ENCODE measurements at places on chromosomes 6 and 20. TPM values are rescaled to one million over a fixed set of nuclear protein-coding genes. Genes with fewer than 3 reads are reported as not detected.

DNA sequence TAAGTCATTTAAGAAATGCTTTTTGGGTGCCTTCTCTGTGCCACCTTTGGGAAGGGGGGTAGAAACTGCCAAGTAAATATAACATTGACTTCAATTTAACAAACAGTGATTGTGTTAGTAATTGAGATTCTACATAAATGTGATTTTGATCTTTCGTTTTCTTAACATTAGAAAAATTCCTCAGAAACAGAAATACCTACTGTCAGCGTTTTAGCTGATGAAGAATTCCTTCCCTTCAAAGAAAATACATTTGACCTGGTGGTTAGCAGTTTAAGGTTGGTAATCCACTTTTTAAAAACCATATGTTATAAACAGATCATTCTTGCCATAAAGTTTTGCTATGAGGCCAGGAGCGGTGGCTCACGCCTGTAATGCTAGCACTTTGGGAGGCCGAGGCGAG, 9.8 kb downstream of the NDUFAF5 start:
- DNase-seq = no peak

The HCK gene
- total RNA-seq = 52.5 TPM

The RHAG gene
- total RNA-seq = not detected

The PHACTR2 gene
- total RNA-seq = 102 TPM

- DNase-seq = peak; percentile 51
Observed at GRCh38 chr6:36028877-36029324, 1.3 kb downstream of the MAPK14 start.

DNA sequence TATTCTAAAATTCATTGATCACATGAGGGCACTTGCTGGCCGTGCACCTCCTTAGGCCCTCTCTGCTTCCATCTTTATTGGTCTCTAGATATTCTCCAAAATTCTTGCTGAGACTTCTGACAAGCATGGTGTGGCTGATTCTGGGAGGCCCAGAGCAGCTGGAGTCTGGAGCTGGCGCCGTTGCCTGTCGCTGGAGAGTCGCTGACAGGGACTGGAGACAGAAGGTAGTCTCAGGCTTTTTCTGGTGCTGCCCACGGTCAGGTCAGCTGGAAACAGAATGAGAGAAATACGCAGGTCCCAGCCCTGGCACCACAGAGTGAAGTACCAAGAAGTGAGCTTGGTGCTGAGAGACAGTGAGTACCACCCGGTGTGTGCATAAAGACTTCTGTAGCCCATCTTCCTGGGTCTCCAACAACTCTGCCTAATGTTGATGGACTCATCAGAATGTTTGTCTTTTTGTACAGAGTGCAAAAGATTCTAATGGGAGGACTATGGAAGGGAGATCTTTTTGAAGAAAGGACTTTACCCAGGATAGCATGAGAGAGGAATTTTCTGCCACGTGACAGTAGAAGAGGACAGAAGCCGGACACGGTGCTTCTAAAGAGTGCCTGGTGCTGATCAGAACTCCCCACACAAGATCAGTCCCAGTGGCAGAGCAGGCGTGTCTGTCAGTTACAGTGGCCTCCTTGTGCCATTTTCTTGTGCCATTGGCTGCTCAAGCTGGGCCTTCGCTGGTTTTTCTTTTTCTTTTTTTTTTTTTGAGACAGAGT, 1.8 kb upstream of the ALDH8A1 start:
- no peak for DNase-seq

GRCh38 chr6:80434691-80435350, 328.4 kb downstream of the BCKDHB start:
- no peak for DNase-seq

GRCh38 chr20:13336308-13337089, 115.4 kb downstream of the ISM1 start:
- no peak for DNase-seq

DNA sequence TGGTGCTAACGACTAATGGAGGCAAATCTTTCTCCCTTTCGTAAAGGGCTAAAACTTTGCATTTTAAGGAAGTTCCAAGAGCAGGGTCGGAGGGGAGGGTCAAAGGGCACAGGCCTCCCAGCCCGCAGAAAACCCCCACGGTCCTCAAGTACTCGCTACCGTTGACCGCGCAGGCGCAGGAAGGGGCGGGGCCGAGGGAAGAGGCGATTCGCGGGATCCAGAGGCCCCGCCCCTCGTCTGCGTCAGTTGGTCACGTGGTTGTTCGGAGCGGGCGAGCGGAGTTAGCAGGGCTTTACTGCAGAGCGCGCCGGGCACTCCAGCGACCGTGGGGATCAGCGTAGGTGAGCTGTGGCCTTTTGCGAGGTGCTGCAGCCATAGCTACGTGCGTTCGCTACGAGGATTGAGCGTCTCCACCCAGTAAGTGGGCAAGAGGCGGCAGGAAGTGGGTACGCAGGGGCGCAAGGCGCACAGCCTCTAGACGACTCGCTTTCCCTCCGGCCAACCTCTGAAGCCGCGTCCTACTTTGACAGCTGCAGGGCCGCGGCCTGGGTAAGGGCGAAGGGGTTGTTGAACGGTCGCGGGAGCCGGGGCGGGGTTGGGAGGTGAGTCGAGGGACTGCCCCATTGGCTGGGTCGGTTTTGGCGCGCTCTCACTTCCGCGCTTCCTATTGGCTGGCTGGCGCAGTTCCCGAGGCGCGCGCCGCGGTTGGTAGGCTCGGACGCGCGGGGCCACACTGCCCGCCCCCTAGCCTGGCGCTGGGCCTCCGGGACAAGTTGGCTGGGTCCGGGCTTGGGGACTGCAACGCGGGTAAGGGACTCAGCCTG, at the start of gene GMNN:
GMNN (plus strand) TSS at position 242 of the 824 bp plus-strand sequence. CDS start 2,310 bp downstream, outside the sequence.
- DNase-seq = peak; percentile 98

- no peak for DNase-seq
Observed at GRCh38 chr6:137191670-137192069, 18.2 kb upstream of the IL22RA2 start.

DNA sequence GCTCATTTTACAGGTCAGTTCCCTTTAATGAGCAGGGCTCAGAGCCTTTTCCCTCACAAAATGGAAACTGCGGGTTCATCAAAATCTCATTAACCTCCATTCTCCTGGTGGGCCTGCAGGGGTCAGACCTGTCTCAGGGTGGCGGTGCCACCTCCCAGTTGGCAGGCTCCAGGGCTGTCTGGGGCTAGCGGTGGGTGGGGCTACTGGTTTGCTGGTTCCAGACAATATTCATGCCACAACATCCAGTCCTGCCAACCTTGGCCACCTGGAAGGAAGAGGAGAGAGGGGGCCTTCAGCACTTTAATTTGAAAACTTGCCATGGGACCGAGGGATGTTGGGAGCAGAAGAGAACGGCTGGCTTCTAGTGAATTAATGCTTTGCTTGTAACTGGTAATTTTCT, 41.9 kb upstream of the CTNNBL1 start:
- DNase-seq = no peak

GRCh38 chr20:21384308-21384892, 12.9 kb downstream of the NKX2-4 start:
- DNase-seq = no peak

DNA sequence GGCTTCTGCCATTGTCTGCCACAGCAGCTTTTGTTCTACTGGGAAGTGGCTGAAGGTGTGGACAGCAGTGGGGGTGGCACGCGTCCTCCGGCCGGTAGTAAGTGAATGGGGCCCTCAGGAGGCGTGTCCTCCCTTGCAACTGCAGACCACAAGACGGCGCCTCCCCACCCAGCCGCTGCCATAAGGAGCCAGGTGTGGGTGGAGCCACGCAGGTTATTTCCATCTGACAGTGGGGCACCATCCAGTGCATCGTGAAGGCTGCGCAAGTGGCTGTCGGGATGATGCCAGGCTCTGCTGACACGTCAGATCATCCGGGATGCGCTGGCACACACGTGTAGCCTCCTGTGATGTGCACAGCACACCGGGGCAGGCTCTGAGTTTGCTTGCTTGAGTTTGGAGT, 379.7 kb downstream of the CDH4 start:
- DNase-seq = no peak

The SCGN gene
- 4.3 TPM for total RNA-seq
